ENCODE measurements at places on chromosomes 7 and 10. TPM values are rescaled to one million over a fixed set of nuclear protein-coding genes. Genes with fewer than 3 reads are reported as not detected.

CAMK1D gene
- 22.9 TPM for total RNA-seq

IKZF1 gene
- 4.4 TPM for total RNA-seq

ZNF488 gene
- total RNA-seq: 7.5 TPM

BICC1 gene
- 34.4 TPM for total RNA-seq

DDC gene
- 4.3 TPM for total RNA-seq

TEX47 gene
- total RNA-seq: not detected

UCMA gene
- total RNA-seq: not detected

PILRB gene
- 33.3 TPM for total RNA-seq

CFAP69 gene
- total RNA-seq: 29.0 TPM

SLC18A3 gene
- 1.3 TPM for total RNA-seq
